ENCODE measurements at places on chromosomes 7 and 10.

DNA sequence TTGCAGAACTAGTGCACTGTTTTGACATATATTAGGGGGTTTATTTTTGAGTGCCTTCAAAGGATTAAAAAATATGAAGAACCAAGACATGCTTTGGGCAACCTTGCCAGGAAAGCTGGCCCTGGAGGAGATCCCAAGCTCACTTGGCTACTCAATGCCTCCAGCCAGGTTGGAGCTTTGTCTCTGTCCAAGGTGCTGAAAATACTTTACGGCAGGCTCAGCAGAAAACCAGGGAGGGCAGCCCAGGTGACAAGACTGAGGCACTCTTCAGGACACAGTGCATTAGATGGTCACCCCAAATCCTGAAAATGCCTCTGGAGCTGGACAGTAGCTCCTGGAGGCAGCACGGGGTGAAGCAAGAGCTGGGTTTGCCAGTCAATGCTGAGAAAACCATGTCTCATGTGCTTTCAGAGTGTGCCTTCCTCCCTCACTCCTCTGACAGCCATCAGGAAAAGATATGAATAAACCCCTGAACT, 5.8 kb upstream of the KCNH2 start:
- DNase-seq: peak; percentile 51

GRCh38 chr7:117837841-117838240, 35.4 kb downstream of the CTTNBP2 start:
- DNase-seq: no peak

GRCh38 chr7:52273685-52274610, 761.5 kb upstream of the POM121L12 start:
- DNase-seq: peak; percentile 10

DNA sequence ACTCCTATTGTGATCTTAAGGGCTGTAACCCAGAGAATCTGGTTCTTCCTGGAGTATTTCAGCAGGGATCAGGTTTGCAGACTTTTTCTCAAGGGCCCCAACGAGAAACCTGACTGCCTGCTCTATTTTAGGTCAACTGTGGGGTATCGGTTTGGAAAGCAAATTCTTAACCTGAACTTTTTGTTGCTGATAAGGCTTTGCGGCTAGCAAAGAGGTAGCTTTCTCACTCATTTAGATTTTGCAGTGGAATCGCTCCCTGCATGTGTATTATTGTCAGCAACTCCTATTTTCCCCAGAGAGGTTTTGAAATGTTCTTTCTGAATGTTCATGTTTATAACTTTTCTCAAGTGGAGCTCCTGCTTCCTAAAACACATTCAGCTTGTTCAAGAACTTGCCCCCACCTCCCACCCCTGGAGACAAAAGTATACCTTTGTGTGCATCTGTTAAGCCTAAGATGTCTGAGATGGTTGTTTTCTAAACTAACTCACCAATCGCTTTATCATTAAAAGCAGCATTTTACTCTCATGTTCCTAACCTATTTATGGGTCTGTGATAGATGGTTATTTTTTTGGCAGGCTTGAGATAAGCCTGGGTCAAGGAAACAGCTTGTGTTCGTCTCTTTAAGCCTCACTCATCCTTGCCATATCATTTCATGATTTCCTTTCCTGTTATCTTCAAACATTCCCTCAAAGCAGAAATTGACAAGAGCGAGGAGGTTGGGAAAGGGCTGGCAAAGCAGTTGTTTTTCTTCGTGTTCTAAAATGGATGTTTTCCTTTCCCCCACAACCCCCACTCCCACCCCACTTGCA, 129.8 kb downstream of the BAMBI start:
- peak; percentile 48 for DNase-seq

- no peak for DNase-seq
These were observed 30.3 kb upstream of the TCF7L2 start for GRCh38 chr10:112919721-112920120.

DNA sequence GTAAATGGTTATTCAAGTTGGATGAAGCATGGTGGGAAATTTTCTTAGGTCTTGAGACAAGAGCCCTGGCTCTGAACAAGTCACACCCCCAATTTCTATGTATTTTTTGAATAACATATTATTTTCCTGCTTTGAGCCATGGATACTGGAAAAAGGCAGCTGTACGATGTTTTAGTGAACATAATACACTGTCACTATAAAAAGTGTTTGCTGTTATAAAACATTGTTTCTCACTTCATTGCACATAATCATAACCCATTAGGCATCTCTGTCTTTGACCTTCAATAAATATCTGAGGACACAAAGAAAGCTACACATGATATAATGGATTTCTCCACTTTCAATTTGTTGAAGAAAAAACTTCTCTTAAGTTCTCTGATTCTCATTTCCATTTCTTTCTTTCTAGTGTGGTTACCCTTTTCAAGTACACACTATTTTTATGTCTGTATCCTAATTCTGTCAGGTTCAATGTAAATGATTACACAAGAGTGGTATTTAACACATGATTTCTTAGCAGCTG, 283.9 kb upstream of the SP8 start:
- no peak for DNase-seq

- DNase-seq: no peak
These were observed 142.4 kb downstream of the EPC1 start for GRCh38 chr10:32204606-32205005.

DNA sequence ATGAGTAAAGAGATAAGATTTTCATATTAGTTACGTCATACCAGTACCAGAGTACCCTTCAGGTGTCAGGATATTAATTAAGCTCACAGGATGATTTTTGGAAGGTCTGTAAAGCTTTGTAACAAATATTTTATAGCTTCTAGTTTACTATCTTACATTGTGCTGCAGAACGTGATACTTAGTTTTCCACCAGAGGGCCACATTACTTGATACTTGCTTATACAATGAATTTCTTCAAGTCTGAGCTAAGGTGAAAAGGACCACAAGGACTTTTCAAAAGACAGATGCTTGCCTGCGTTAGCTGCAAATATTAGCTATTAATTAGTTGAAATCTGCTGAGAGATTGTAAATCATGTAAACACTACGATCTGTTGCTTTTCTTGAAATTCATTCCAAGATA, 12.2 kb downstream of the FOXP2 start:
- DNase-seq: no peak

- no peak for DNase-seq
These were observed 132.6 kb downstream of the TEX36 start for GRCh38 chr10:125550362-125550761.

DNA sequence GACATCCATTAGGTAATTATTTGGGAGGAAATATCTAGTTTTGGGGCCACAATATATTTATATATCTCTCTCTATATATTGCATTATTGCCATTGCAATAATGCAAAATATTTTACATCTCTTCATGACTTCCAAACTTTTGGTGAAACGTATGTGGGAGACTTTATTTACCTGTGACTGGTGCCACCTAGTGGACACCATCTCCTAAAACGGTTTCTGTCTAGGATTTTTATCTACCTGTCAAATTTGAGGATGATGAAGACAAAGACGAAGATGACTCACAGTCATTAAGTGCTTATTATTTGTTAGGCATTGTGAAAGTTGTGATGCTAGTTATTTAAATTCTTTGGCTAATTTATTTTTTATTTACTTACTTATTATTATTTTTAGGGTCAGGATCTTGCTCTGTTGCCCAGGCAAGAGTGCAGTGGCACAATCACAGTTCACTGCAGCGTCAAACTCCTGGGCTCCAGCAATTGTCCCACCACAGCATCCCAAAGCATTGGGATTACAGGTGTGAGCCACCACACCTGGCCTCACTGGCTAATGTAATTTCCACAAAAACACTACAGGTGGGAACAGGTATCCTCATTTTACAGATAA, 18.7 kb upstream of the CBLL1 start:
- DNase-seq: peak; percentile 25

GRCh38 chr7:129777993-129778769, 166.7 kb downstream of the NRF1 start:
- DNase-seq: no peak

GRCh38 chr10:126270111-126270510, 118.2 kb downstream of the ADAM12 start:
- no peak for DNase-seq

- DNase-seq: no peak
These were observed 88.5 kb downstream of the ADCY1 start for GRCh38 chr7:45662540-45663166.

DNA sequence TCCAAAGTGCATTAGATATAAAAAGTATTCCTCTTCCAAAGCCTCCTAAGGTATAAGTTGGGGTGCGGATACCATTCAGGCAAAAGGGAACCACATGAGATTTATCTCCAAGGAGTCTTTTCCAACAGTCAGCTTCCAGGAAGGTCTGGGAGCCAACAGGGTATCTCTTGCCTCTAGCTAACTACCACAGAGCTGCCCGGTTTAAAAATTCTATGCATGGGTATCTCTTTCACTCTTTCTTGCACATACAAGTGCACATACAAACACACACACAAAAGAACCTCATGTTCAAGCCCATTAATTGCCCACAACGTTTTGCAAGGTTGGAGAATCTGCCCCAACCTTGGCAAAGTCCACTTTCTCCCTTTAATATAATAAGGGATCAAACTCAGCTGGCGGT, 80.7 kb downstream of the CDK6 start:
- DNase-seq: no peak

Data from right kidney (tissue), 9 donors.